ENCODE measurements at places on chromosomes 13 and 19. TPM values are rescaled to one million over a fixed set of nuclear protein-coding genes. Genes with fewer than 3 reads are reported as not detected.

ZIM2 gene
- not detected for total RNA-seq

CASP14 gene
- total RNA-seq = not detected

BCL3 gene
- 3.8 TPM for total RNA-seq

PGLYRP1 gene
- total RNA-seq = not detected

KIRREL2 gene
- total RNA-seq = 0.25 TPM

RNF225 gene
- total RNA-seq = not detected

PLPPR3 gene
- total RNA-seq = 0.33 TPM

ZNF77 gene
- total RNA-seq = 7.8 TPM

CYP4F12 gene
- total RNA-seq = not detected

SBSN gene
- 4.1 TPM for total RNA-seq

WDR62 gene
- total RNA-seq = 10.1 TPM

FXYD7 gene
- total RNA-seq = not detected

POSTN gene
- 546 TPM for total RNA-seq

LGALS14 gene
- total RNA-seq = not detected

GPR12 gene
- 0.41 TPM for total RNA-seq

WDR88 gene
- not detected for total RNA-seq

ZNF780A gene
- 10.1 TPM for total RNA-seq

CEACAM5 gene
- not detected for total RNA-seq

CEACAM3 gene
- total RNA-seq = not detected

C5AR2 gene
- total RNA-seq = 0.63 TPM

Data from fibroblast of the aortic adventitia (primary cell).